NCI-H510A (cell line): ENCODE measurements at places on chromosomes 3 and 15.

DNA sequence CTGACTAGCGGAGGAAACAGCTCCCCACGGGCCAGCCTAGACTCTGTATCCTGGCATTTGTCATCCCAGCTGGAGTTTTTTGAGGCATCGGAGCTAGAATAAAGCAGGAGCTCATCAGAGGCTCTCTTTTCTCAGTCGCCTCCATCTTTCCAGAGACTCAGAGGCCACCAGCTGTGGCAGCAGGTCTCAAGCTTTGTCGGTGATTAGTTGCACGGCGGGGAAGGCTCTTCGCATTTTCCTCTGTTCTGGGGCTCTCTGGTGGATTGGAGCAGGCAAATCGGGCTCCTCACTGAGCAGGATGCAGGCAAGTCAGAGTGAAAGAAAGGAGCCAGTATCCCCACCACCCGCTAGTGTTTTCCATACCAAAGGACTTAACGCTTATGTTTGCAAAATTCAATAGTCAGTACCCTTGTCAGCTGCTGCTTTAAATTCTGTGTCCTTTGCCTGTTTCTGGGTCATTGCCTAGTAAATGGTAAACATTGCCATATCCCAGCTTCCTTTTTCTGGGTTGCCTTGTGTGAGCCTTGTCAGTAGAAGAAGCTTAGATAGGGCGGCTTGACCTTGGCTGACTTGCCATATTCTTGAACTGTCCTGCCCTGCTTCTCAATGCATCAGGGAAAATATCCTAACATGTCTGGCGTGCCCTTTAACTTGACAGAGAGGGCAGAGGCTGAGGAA lies 127.1 kb downstream of the PTPRG start:
- DNase-seq = no peak

DNA sequence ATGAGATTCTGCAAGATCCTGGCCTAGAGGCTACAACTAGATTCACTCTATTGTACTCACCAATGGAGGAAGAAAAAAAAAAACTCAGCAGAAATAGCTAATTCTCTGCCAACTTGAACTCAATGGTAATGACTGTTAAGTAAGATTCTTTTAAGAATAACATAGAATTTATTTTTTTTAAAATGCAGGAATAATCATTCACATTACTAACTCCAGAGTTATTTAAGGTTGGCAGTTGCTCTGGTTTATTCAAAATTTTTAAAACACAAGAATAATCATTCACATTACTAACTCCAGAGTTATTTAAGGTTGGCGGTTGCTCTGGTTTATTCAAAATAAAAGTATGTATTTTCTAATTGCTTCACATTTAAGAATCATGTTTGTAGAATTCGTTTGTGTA lies 1071.9 kb downstream of the IGSF11 start:
- DNase-seq = no peak

GRCh38 chr3:50435371-50436113 lies 67.9 kb downstream of the CACNA2D2 start:
- no peak for DNase-seq

- DNase-seq = no peak
These were observed 72.1 kb upstream of the FNDC3B start for GRCh38 chr3:171967137-171967783.

DNA sequence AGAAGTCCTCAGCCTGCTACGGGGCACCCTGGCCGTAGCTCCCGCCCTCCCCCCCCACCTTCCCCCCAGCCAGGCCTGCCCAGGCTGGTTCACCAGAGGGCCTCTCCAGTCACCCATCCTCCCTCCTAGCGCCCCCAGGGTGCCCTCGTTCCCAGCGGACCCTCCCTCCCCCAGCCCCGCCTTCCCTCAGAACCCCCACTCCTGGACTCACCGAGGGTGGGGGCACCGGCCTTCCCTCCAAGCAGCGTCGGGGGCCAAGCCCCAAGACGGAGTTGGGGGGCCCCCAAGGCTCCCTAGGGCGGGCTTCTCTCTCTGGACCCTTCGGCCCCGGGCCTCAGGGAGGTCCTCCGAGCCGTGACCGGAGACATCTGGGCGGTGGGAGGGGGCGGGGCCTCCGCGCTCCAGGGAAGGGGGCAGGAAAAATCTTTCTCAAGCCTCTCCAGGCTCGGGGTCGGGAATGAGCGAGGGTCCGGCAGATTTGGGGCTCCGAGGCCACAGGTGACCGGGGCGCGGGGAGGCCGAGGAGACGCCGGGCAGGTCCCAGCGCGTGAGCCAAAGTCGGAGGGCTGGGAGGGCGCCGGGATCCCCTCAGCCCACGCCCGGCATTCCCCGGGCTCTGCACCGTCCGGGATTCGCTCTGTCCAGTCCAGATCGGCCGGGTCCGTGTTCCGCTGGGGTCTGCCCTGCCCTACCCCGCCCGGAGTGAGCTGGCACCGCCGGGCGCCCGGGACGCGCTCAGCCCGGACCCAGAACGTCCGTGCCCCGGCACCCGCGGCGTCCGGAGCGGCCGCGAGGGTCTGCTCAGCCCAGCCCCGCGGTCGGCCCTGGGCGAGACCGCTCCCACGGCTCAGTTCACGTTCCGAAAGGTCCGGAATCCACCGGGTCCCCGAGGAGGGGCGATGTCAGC lies 999 bp downstream of the INSYN1 start:
- no peak for DNase-seq
